ENCODE measurements at places on chromosomes 5 and 9.

DNA sequence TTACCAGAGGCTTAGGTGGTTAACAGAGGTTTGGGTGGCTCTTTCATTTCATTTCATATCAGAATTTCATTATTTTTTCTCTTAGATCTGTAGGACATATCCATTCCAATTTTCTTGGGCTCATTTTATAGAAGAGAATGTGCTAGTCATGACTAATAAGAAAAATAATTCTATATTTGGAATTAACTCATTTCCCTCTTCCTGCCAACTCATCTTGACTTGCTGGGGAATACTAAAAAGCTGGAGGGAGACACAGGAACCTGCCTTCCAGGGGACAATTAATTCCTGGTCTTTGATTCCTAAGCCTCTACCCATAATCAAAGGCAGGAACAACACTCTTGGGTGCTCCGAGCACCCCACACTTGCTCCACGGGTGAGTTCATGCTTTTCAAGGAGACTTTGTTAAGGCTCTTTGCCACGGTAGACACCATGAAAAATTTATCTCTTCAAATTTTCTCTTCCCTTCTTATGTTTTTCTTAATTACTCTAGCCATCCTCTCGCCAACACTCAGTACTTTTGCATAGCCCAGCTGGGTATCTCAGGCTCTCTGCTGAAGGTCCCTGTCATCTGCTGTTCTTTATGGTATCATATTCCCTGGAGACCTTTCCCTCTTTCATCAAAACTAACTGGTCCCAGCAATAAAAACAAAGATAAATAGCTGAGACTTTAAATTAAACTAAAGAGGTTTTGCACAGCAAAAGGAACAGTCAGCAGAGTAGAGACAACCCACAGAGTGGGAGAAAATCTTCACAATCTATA lies 273.9 kb downstream of the NPR3 start:
- DNase-seq, result no peak

DNA sequence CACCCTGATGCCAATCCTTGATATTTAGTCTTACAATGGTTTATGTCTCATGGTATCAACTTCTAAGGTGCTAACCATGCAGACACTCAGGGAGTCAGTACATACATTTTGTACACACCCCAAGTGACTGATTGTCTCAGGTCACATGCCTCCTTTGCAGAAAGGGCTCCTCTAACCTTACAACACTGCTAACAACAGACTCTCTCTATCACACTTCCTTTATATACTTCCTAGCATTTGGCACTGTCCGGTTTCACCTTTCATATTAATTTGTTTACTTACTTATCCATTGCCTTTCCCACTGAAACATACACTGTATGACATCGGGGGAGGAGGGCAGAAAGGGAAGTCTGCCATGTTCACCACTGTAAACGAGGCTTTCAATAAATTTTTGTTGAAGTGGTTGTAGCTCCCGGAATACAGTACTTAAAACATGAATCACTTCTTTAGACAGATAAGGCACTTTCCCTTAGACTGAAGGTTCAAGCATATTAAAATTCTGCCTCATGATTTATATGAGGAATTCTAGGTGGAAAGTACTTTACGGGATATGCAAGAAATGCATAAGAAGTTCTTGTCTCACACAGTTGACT lies 20.6 kb downstream of the EMB start:
- DNase-seq, result no peak

DNA sequence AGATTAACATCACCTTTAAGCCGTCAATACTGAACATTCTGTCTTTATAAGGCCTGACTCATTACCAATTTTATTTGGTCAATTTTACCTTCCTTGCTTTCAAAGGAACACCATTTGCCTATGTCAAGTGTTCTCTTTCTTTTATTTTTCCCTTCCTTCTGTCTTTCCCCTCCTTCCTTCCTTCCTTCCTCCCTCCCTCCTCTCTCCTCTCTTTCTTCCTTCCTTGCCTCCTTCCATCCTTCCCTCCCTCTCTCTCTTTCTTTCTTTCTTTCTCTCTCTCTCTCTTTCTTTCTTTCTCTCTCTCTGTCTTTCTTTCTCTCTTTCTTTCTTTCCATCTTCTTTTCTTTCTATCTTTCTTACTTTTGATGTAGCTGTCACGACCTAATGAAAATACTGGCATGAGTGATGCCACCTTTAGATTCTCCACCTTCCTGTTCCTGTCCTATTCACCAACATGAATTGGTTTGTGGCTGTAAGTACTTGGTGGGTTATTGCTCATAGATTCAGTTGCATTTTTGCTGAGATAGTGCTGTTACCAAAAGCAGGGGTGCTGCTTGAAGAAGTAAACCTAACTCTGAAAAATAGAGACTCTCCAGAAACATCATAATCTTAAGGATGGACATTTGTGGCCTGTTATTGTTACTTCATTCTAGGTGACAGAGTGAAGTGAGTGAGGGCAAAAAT lies 33.8 kb downstream of the DOCK8 start:
- no peak for DNase-seq

- no peak for DNase-seq
Measured at GRCh38 chr5:57671371-57671770, 188.8 kb upstream of the ACTBL2 start.

GRCh38 chr9:70668751-70669150 lies 254.3 kb upstream of the KLF9 start:
- no peak for DNase-seq

DNA sequence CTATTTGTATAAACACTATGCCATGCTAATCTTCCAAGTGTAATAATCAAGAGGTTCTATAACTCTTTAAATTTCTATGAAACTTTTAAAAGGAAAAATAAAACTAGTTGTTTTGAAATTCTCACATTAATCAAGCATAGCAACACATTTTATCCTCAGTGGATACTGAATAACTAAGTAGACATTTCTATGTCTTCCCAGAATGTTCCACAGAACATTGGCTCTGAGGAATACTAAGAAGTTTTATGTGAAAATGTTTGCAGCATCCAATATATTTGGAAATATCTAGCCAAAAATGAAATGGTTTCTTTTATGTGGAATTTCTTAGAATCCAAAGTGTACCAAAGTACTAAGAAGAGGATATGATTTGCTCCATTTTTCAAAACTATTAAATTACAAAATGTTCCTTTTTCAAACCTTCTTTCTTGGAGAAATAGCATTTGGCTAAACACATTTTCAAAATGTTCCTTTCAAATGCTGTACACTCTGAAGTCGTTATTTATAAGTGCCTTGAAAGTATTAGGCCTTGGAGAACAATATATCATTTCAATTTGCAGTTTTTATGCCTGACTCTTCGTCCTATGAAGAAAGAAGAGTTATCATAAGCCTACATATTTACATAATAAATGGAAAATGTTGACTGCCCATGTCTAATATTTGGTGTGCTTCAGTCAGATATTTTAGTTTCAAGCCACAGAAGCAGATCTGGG lies 175.6 kb upstream of the COX7C start:
- no peak for DNase-seq

DNA sequence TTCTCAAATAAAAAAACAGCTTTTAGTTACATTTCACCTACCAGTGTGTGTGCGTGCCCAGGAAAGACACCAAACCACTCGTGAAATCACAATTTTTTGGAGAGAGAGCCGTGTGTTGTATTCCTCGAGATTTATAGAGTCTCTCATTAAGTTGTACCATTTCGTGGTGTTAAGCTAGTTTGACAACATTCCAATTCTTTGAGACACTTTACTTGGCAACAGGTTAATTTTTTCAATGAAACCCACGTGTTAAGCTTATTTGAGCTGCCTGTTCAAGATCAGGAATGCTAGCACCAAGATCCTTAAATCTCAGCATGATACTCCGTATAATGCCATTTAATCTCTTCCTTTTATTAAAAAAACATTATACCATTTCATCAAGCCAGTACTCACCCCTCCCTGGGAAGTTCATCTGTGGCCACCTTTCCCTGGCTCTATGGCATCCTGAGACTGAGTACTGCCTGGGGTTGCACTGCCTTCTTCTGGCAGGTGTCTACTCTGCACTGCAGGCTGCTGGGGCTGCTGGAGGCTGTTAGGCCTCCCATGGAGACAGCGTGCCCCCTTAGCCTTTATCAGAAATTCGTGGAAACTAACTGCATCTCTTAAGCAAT lies 143.7 kb downstream of the ARHGAP26 start:
- no peak for DNase-seq

GRCh38 chr5:172852490-172853354 lies 18.7 kb downstream of the ERGIC1 start:
- no peak for DNase-seq

DNA sequence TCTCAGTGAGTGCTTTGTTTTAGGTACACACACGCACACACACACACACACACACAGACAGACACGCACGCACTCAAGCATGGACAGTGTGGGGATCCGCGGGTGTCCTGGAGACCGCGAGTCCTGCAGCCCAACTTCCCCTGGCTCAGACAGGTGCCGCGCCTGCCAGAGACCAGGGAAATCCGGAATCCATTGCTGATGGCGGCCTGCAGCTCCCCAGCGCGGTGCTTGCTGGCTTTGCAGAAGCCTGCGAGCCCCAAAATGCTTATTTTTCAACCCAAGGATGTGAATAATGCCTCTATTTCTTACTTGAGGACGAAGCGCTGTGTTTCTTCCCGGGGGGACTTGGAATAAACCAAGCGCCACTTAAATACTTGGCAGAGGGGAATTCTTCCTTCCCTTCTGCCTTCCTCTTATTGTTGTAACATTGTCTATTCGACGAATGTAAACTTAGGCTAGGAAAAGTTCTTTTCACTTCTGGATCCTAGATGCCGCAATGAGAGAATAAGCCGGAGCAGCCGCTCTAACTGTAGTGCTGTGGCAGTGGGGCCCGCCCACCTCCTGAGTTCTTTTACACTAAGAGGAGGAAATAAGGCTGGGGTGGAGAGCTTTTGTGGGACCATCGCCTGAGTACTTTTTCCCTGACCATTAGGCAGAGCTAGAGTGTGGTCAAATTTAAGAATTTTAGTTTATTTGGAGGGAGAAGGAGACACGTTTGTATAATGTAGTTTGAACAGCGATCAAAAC lies 802 bp downstream of the ITGA2 start:
- DNase-seq, result peak; percentile 42

- no peak for DNase-seq
Measured at GRCh38 chr5:124161266-124161665, 585.2 kb downstream of the ZNF608 start.

DNA sequence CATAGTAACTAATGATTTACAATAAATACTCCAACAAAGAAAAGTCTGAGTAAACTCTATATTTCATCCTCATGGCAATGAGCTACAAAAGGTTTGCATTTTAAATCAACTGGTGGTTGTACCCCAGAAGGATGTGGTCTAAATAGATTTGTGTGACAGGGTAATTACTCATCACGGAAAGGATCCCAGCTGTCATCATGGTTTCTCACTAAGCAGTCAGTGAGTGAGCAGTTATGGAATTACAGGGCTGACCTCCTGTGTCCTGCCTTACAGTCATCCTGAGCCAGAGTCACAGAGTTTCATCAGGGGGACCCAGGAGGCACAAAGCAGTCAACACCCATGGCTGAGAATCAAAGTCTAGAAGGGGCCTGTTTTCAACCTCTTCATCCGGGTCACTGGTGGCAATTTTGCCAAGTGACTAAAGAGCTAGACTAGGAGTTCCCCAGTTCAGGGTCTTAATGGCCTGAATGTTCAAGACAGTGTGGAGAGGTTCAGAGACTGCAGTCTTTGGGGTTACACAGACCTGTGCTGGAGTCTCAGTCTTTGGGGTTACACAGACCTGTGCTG lies 210.7 kb upstream of the SLC24A2 start:
- DNase-seq, result peak; percentile 23
